Astrocyte of the spinal cord (primary cell): ENCODE measurements at places on chromosomes 6 and 20.

DNA sequence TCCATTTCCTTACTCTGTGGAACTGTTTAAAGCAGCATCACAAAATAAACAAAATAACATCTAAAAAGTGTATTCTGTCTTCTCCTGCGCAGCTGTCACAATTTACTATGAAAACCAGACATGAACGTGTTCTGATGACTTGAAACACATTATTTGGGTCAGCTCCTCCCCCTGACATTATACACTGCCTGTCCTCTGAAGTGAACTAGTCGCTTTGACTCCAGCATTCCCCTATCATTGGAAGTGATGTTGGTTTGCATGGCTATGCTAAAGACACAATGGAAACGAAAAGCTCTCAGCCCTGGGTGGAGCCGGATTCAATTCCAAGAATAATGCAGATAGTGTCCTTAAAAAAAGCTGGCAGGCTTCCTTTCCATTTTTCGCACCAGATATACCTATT, 125.9 kb downstream of the FYN start:
- no peak for DNase-seq

DNA sequence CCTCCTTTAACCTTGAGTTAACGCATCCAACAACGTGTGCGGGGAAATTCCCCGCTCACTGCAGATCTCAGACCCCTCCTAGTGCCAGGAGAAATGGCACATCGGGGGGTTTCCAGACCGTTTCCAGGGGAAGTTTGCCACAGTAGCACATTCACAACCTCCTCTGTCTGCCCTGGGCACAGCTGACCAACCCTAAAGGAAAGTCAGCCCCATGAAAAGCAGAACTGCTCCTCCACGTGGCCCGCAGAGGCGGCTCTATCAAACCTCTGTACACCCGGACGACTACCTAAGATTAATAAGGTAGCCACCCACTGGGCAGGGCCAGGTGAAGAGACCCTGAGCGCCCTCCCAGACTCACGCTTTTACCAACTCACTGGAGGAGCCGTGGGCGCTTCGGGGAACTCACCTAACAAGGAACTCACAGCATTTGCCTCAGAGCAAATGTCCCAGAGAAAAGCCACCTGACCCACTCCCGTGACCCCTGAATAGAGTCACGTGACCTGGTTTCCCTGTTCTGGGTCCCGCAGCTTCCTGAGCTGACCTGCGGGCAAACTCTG, 93.1 kb downstream of the PRND start:
- no peak for DNase-seq

GRCh38 chr6:168190646-168191443, 111.8 kb upstream of the FRMD1 start:
- no peak for DNase-seq

GRCh38 chr6:176766-177165, 115.5 kb upstream of the DUSP22 start:
- no peak for DNase-seq

GRCh38 chr6:5192135-5192794, 68.5 kb downstream of the LYRM4 start:
- DNase-seq: no peak

- no peak for DNase-seq
Observed at GRCh38 chr6:169845426-169846285, 94.2 kb downstream of the ERMARD start.

DNA sequence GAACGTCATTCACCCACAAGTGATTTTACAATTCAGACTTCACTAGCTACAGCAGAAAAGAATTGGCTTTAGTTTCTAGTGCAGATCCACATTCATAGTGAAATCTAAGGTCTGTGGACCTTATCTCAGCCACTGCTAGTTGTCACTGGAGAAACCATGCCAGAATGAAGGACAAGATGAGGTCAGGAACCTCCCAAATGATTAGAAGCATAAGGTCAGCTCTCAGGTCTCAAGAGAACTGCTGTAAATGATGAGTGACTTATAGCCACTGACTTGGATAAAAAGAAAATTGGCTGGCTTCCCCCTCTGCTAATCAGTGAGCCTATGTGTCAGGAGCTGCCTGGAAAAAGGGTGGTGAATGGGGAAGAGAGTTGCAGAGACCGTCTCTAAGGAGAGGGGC, 265.3 kb upstream of the BMP2 start:
- no peak for DNase-seq

DNA sequence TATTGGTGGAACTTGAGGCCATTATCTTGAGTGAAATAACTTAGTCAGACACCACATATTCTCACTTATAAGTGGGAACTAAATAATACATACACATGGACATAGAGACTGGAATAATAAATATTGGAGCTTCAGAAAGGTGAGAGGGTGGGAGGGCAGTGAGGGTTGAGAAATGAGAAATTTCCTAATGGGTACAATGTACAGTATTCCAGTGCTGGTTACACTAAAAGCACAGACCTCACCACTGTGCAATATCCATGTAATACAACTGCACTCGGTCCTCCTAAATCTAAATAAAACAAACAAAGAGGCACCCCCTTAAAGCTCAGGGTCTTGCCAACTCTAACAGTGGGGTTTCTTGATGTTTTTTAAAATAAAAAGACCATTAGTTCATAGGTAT, 53.2 kb downstream of the IGF2R start:
- no peak for DNase-seq

GRCh38 chr6:89555031-89555430, 83.5 kb downstream of the LYRM2 start:
- DNase-seq: no peak

DNA sequence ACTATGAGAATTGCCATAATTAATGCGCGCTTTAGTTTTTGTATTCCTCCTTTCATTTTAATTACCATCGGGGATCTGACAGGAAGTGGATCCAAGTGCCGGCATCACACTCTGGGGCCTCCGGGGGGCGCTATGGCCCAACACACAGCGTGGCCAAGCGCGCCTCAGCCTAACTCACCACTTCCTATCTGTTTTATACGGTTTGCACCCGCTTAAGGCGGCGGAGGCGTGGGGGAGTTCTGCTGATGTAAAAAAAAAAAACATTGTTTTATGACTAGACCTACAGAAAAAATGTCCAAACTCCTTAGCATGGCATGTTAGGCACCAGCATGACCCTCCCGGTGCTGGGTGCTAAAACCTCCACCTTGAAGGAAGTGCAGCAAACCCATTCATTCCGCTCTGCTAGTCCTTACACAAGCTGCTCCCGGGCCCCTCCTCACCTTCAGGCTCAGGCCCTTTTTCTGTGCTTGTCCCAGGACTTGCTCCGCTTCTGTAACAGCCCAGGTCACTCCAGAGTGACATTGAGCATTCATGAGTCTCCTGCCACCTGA, 4.5 kb upstream of the EBF4 start:
- DNase-seq: peak; percentile 36

DNA sequence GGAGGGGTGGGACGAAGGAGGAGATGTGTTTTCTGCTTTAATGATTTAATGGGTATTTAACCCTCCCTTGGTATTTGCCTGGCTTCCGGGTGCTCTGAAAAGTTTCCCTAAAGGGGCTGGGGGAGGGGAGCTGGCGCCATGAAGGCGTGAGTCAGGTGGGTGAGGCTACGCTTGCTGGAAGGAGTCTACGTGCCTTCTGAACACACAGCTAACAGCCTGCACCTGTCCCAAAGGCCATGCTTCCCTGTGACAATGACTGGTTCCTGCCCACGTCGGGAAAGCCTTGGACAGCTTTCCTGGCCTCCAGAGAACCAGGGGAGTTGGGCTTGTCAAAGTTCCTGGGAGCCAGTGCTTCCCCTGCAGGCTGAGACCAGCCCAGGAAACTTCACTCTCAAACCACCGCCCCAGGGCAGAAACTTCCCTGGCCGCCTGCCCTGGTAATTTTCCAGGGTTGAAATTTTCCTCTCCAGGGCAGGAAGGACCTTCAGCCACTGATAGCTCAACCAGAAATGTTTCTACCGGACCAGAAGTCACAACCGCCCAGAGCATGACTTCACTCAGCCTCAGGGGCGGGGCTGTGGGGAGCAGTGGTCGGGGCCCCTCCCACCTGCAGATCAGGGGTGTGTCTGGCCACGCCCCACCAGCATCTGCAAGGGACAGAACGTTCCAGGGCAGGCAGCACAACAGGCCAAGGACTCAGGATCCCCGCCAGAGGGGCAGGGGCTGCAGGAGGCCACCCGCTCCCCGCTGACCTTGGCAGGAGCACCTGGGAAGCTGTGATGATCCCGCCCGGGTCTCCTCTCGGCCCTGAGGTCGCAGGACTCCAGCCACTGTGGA, 18.6 kb upstream of the SLCO4A1 start:
- DNase-seq: peak; percentile 72
